Right lobe of liver (tissue), 6 donors: ENCODE measurements at places on chromosomes 6 and 20. TPM values are rescaled to one million over a fixed set of nuclear protein-coding genes. Genes with fewer than 3 reads are reported as not detected.

GRCh38 chr6:153727885-153728284 is 311.2 kb upstream of the OPRM1 start:
- no peak for DNase-seq

DNA sequence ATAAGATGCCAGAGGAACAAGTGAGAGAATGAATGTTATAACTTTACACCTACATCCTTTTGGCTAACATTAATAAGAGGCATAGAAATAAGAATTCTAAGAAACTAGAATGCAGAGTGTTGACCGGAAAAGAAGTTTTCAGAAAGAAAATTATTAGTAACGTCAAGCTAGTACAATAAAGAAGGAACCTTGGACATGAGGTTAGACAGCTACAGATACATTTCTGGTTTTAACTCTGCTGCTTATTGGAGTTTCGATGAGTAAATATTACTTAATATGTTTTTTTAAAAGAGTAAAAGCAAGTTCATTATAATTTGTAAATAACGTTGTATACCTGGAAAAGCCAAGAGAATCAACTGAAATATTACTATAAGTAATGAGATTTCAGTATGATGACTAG is 22.7 kb downstream of the TAB2 start:
- no peak for DNase-seq

DNA sequence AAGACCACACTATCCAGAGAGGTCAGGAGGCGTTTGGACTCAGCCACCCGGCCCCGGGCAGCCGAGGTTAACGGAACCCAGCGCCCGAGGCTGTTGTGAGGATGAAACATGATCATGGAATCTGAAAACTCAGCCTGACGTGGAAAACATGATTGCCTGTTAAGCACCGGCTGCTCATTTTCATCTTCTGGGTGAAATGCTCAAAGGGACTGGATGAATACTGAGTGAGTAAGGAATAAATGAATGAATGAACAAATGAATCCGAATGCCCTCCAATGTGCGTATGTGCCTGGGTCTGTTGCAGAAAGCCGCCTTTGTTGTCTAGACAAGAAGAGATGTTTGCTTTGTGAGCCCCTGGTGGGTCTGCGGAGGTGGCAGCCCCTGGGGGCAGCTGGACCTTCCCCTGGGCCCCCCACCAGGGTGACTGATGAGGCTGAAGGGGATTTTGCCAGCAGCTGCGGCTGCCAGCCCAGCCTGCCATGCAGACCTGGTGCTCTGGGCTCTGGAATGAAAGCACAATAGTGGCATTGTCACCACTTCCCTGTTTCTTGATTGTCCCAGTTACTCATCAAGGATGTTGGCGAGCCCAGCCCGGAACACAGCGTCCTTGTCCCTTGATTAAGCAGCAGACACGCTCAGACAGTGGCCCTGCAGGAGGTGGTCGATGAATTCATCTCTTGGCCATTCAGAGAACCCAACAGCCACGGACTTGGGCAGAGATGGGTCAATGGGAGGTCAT is 211.1 kb downstream of the ANKRD60 start:
- peak; percentile 19 for DNase-seq

DNA sequence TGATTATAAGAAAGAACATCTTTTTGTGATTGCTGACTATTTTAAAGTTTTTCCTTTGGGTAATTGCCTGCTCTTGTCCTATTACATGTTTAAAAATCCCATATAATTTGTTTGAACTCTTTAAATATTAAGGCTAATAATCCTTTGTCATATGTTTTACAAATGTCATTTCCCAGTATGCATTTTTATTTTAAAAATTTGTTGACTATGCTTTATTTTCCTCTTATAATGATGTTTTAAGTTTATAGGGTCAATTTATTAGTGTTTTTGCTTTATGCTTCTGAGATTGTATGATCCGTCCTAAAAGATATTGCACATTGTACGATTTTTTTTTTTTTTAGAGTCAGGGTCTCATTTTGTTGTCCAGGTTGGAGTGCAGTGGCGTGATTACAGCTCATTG is 297.2 kb downstream of the RNF144B start:
- DNase-seq: no peak

GRCh38 chr6:83226517-83226916 is 33.4 kb downstream of the RWDD2A start:
- DNase-seq: no peak

- no peak for DNase-seq
Observed at GRCh38 chr20:17023036-17023435, 203.8 kb upstream of the PCSK2 start.

DNA sequence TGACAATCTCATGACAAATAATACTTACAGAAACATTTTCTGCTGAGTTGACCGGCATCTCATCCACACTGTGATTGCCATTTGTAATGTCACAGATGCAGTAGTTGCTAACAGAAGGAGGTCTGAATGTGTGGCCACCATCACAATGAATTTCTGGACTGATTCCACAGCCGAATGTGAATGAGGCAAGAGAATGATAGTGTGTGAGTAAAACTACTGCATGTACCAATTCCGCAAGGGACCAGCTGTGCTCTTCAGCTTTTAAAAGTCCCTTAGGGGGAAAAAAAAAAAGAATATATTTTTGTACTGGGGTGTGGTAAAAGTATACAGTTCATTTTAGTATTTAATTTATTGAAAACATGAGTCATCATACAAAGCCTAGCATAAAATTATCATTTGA is 96.2 kb downstream of the SESN1 start:
- DNase-seq: no peak

GRCh38 chr20:18742841-18743240 is 70.7 kb upstream of the SCP2D1 start:
- DNase-seq: no peak

DNA sequence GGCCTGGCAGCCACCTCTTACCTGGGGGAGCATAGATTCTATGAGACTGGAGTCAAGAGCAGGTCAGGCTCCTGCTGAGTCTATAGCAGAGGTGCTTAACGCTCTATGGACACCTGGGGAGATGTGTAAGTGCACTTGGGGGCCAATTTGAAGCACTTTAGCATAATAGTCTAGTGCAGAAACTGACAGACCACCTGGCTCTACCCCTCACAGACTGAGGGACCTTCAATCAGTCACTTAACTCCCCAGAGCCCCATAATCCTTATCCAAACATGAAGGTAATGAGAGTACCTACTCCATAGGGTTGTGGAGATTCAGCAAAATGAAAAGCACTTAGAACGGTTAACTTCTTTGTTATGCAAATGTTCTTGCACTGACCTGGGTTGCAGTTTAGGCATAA is 87.3 kb upstream of the SLC22A16 start:
- DNase-seq: no peak

DNA sequence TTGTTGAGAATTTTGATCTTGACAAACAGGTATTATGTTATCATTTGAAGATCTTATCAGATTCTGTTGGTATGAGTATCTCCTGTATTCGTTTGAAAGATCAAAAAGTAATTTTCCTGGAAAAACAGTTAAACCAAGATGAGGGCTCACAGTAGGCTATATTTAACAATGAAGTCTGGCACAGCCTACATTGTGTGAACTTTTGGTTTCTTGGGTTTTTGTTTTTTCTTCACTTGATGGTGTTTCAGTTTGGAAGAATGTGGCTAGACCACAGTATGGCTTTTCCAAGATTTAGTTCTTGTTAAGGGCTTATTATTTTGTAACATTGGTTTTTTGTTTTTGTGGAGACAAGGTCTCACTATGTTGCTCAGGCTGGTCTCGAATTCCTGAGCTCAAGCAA is 306.4 kb downstream of the CDKAL1 start:
- no peak for DNase-seq

DNA sequence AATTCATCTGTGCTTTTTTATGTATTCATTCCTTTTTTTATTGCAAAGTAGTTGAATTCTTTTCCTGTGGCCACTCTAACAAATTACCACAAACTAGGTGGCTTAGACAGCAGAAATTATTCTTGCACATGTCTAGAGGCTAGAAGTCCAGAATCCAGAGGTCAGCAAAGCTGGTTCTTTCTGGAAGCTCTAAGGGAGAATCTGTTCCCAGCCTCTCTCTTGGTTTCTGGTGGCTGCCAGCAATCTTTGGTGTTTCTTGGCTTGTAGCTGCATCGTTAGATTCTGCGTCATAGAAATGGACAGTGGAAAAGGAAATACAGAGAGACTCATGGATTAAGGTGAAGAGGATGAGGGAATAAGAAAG is 39.3 kb downstream of the GSTA2 start:
- no peak for DNase-seq

- DNase-seq: no peak
Observed at GRCh38 chr6:159609652-159610178, 83.3 kb downstream of the SOD2 start.

DNA sequence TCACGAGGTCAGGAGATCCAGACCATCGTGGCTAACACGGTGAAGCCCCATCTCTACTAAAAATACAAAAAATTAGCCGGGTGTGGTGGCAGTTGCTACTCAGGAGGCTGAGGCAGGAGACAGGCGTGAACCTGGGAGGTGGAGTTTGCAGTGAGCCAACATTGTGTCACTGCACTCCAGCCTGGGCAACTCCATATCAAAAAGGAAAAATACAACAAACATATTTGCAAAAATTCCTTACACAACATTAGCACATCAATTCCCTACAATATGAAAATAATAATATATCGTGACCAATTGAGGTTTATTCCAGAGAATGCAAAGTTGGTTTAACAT is 38.8 kb upstream of the PLEKHG1 start:
- DNase-seq: no peak

GRCh38 chr20:49928411-49929141 is 7.6 kb upstream of the RNF114 start:
- peak; percentile 74 for DNase-seq

DNA sequence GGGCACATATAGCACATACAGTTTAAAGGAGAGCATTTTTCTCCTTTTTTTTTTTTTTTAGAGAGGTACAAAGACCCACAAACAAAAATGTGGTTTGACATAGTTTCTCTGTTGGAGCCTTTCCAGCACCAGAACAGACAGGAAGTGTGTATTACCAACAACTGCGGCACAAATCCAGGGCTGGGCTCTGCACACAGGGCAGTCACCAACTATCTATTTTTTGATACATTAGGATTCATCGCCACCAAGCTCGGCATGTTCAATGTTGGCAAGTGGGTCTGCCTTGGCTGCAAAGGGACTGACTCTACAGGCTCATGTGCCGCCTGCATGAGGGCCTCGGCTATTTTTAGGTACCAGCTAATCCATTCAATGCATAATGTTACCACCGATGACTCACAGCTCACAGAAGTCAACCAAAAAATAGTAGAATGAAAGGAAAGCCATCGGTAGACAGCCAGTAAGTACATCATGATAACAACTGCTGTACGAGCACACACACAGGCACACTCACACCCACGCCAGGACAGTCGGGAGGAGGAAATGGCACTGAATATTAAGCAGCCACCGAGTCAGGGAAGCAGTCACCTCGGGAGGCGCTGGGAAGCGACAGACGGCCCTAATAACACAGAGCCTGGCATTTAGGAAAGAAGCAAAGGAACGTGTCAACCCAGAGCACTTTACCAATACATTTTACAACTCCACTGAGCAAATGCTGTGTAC is 81.6 kb downstream of the GMPR start:
- DNase-seq: peak; percentile 31

Gene C6orf163
- 0.67 TPM for total RNA-seq

Gene BPI
- total RNA-seq: 0.44 TPM
